ENCODE measurements at places on chromosomes 12 and 14.

- DNase-seq, result peak; percentile 98
Measured at GRCh38 chr14:22850944-22851764, 14.8 kb downstream of the MMP14 start.

DNA sequence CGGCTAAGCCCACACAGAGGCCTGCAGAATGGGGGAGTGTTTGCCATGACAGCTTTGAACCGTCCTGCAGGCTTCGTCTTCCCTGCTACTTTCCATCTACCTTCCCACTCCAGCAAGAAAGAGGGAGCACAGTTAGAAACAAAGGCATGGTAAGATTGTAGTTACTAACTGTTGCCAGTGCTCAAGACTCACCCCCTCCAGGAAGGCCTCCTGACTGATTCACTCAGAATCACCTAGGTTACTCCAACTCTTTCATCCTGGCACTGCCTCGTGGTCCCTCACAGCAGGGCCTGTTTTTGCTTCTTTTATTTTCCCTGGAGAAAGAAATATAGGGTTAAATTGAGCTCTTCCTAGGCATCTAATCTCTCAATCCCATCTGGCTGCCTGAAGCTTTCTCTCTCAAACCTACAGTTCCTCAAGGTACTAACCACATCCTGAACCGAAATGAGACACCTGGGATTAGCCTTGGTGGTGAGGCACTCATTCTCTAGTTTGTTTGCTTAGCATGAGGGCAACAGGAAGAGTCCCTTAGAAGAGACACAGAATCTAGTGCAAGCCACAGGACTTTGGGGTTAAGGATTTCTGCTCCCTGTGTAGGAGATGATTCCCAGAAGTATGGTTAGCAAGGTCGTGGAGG lies 7.8 kb downstream of the GALNT6 start:
- peak; percentile 58 for DNase-seq

DNA sequence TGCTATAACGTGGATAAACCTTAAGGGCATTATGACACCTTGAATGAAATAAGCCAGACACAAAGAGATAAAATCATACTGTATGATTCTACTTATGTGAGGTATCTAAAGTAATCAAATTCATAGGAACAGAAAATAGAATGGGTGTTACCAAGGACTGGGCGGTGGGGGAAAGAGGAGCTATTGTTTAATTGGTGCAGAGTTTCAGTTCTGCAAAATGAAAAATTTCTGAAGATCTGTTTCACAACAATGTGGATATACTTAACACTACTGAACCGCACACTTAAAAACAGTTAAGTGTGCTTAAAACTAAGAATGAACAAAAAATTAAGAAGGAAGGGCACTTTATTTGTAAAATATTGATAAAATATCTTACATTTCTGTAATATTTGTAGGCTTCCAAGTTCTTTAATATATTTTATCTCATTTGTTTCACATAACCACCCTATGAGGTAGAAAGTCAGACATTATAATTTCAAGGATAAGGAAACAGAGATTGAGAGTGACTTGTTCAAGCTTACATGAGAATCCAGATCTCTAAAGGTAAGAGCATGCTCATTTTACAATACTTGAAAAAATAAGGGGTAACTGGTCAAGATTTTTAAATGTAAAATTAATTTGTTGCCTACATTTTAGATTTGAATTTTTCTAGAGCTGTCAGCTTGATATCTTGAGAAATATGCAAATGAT lies 14.9 kb downstream of the LTA4H start:
- no peak for DNase-seq

GRCh38 chr12:111685322-111685810 lies 390 bp downstream of the BRAP start:
- DNase-seq, result no peak

DNA sequence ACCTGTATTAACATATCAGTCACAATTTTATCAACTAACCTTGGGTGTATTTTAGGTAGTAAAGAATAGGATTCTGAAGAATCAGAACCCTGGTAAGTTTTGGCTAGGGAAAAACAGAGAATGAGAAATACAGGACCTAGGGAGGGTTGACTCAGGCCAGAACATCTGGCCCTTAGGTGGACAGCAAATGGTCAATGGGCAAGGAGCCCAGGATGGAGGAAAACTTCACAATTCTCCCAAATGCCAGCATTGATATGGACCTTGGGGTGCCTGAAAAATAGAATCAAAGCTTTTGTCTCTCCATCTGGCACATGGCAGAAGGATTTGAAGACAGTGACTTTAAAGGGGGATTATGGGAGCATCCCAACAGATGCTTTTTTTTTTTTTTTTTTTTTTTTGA lies 32.7 kb upstream of the PRPF39 start:
- DNase-seq, result no peak

DNA sequence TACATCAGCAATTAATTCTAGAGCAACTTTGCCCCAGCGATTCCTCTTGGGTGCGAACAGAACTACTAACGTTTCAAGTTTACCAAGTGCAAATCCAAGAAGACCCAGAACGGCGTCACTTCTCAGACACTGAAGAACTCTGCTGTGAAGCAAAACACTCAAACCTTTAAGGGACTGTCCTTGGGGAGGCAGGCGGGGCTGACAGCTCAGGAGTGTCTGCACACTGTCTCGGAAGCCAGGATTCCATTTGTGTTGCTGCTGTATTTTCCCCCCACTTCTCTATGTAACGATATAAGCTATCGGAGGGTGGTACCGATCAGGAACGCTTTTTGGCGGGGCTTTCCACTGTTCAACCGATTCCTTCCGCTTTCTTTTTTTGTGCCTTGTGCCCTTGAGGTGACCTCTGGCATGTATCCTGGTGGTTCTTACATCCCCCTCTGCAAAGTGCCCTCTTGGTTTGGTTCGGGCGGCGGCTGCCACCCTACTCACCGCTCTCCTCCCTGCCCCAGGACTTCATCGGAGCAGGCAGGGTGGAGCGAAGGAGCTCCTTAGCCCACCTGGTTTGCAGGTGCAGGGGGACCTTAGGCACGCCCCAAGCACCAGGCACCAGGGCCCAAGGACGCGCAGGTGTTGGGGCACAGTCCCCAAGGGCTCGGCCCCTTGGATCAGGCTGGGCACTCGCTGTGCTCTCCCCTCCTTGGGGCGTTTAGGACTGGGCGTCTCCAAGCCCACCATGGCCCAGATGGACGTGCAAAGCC lies 19.2 kb upstream of the MLXIP start:
- DNase-seq, result no peak

DNA sequence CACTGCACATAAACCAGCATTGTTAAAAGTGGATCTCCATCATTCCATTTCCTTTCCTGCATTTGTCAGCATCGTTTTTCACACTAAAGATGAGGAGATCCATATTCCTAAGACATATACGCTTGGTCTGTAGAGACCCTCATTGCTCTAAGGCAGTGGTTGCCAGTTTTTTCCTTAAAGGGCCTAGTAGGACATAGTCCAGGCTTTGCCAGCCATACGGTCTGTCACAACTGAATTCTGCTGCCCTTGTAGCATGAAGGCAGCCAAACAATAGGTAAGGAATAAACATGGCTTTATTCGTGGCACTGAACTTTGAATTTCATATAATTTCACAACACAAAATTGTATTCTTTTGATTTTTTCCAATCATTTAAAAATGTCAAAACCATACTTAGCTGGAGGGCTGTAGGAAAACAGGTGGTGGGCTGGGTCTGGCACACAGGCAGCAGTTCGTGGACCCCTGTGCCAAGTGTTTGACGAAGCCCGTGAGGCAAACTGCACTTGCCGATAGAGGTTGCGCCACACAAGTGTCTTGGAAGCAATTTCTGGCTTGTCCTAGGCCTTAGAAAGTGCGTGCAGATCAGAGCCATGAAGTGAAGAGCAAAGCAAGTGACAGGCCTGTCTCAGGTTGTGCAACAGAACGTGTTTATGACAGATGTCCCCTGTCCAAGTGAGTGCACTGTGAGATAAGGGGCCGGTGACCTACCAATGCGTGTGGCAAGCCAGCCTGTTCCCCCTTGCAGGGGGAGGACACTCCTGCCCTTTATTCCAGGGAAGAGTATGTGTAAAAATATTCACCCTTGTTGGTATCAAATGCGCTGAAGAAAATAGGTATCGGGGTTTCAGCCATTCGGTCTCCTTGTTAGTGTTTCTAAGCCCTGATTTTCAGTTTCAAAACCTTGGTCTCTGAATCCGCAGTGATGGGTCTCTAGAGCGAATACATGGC lies 916 bp upstream of the CHPT1 start:
- DNase-seq, result no peak

DNA sequence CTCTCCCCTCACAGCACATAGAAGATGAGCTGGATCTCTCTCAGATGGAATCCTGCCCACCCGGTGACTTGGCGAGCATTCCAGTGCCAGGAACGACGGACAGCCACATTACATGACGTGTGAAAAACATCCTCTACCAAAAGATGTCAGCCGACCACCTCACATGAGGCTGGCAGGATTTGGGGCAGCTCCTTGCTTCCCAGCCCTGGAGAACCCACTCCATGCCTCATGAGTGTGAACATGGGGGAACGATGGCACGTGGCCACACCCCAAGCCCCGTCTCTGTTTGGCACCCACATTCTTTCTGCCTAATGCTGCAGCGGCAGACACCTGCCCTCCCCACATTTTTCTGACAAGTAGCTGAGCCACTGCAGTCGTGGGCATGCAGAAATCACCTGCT lies 202.5 kb downstream of the CALM1 start:
- no peak for DNase-seq

DNA sequence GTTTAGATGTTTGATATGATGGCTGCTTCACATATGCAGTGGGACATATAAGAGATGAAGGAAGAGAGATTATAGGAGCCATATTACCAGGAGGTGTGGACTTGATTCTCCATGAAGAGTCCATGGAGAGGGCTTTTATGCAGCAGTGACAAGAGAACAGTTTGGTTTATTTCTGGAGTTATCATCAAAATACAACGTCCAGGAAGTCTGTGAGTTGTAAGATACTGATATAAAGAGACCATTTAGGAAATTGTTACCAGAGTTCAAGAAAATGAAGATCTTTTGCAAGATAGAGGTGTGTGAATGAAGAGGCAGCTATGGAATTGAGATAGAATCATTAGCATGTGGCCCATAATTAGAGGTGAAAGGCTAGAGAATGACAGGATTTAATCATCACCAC lies 431.7 kb downstream of the NPAS3 start:
- no peak for DNase-seq

DNA sequence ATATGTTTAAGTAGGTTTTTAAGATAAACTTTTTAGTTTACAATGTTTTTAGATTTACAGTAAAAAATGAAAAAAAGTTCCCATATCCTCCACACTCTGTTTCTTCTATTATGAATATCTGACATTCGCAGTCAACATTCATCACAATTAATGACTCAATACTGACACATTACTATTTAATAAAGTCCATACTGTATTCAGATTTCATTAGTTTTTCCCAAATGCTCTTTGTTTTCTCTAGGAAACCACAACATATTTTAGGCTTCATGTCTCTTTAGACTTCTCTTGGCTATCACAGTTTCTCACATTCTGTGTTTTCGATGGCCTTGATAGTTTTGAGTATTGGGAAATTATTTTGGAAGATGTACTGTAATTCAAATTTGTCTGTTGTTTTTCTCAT lies 399.8 kb downstream of the SLC6A15 start:
- no peak for DNase-seq

- peak; percentile 13 for DNase-seq
Measured at GRCh38 chr12:54173066-54173726, 15.6 kb downstream of the SMUG1 start.

Measured in kidney tubule cell (primary cell).